ENCODE measurements at places on chromosomes 7 and 10. TPM values are rescaled to one million over a fixed set of nuclear protein-coding genes. Genes with fewer than 3 reads are reported as not detected.

DNA sequence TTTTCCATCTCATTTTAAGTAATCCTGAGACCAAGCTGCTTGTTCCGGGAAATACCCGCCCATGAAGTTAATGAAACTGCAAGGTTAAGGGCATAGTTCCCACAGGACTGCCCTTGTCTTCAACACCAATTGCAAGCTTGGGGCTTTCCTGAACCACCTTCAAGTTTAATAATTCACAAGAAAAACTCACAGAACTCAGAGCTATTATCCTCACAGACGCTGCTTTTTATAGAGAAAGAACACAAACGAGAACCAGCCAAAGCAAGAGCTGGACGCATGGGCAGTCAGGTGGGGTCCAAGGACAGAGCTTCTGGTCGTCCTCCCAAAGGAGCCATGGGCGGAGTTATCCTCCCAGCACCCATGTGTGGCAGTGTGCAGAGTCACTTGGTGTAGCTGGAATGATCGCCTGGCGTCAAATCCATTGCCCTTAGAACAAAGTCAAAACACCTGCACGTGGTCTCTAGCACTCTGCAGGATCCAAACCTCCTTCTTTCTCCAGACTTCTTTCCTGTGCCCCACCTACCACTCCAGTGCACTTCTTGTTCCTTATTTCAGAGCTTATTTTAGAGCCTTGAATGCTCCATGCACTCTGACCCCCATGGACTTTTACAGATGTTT lies 56.7 kb downstream of the SNX10 start:
- DNase-seq = no peak

- DNase-seq = no peak
Measured at GRCh38 chr7:136911344-136911743, 42.9 kb downstream of the CHRM2 start.

DNA sequence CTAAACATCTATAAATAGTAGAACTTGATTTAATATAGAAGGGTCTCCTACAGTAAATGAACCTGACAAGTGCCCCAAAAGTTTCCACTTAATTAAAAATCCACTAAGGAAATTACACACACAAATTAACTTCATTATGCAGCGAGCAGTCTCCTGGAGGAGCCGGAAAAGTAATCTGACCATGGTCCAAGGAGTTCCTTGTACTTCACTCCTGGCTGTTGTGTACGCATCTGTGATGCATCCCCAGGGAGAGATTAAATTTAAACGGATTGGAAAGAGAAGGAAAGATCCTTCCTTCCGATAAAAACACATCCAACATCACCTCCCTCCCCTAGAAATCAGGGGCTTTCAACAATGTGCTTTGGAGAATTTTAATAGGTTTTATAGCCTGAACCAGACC lies 85.5 kb downstream of the PARD3 start:
- DNase-seq = no peak

GRCh38 chr7:94632338-94633013 lies 23.5 kb downstream of the SGCE start:
- no peak for DNase-seq

GRCh38 chr7:12328888-12329770 lies 74.5 kb downstream of the VWDE start:
- DNase-seq = no peak

DNA sequence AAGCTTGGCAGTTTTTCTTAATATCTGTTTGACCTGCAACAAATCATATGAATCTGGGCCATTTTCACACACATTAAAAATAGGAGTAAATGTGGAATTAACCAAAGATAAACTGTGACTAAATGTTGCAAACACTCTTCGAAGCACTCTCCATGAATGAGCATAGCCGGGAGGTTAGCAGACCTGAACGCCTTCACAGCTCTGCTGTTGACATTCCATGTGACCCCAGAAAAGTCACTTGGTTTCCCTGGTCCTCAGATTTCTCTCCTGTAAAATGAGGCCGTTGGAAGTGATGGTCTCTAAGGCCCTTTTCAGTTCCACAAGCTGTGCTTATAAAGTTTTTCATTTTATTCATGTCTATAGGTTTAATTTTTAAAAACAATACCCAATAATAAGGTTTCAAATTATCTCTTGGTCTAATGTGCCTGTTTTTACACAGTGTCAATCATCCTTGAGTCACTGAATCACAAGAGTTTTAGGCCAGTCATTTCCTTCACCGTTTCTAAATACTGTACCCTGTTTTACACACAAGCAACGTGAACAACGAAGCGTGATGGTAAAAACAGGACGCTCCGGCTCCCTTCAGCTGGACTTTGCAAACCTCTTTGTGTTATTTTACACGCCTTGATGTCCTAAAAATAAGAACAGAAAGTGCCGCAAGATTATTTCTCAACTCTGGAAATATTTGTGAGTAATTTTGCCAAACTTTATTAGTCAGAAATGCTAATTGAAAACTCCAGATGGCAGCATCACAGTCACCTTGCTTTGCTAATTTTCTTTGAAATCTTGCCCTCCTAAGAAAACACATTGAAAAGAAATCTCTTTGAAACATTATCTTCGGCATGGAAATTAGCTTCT lies 38.6 kb upstream of the MET start:
- no peak for DNase-seq

Gene OR2A42
- total RNA-seq = not detected

DNA sequence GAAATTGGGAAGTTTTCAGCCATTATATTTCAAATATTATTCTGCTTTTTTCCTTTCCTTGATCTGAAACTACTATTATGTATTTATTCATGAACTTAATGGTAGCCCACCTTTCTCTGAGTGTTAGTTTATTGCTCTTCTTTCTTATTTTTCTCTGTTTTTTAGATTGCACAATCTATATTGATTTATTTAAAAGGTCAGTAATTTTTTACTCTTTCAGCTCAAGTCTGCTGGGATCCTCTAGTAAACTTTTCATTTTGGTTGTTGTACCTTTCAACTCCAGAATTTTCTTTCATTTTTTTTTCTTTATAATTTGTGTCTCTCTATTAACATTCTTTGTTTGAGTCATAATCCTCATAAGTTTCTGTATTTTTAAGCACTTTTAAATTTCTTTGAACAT lies 529.4 kb upstream of the POT1 start:
- DNase-seq = no peak

GRCh38 chr10:112988839-112989406 lies 38.9 kb downstream of the TCF7L2 start:
- DNase-seq = no peak

Gene ANKRD1
- total RNA-seq = 1,315 TPM

- no peak for DNase-seq
Measured at GRCh38 chr7:12157517-12157916, 53.6 kb upstream of the TMEM106B start.

Gene CTAGE8
- total RNA-seq = not detected

GRCh38 chr7:149748076-149748874 lies 25.1 kb downstream of the ZNF467 start:
- no peak for DNase-seq

GRCh38 chr7:15751191-15751701 lies 64.8 kb upstream of the MEOX2 start:
- DNase-seq = no peak
